ENCODE measurements at places on chromosomes 3 and 15.

GRCh38 chr15:26438316-26438715 is 334.6 kb downstream of the GABRB3 start:
- DNase-seq, result no peak

- no peak for DNase-seq
Observed at GRCh38 chr15:90945091-90945490, 9.6 kb upstream of the RCCD1 start.

DNA sequence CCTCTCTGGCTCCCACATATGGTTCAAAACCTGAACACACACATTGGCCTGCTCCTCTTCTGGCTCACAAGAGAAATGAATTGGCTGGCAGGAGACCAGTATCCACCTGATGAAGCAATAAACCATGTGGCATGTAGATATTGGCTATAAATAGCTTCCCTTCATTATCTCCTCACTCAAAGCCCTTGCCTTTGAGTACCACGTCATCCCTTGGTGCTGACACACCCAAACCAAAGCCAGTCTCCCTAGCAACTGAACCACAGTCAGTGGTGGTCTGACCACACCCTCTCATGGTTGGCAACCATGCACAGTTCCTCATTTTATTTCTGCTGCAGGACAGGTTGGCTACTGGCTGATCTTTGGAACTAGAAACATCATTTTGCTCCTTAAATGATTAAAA is 98.8 kb downstream of the ZNF621 start:
- peak; percentile 43 for DNase-seq

DNA sequence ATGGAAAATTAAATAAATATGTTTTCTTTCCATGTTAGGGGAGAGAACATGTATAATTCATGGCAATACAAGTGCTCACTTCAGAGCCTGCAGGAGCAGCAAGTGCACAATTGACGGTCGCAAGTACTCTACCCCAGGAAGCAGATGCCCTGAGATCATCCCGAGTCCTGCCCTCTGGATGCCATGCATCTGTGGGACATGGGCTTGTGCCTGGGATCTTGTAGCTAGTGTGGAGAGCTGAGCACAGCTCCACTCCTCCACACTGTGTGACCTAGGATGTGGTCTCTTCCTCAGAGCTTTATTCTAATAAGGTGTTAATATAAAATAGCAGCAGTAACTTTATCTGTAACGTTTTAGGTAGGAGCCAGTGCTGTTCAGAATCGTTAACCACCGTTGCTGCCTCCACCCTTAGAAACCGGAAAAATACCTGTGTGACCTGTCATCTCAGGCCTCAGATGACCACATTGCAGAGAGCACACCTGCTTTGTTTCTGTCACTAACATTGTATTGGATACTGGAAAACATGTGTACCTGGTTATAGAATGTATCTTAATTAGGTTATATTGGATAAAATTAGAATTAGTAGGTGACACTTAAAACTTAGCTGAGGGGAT is 105.0 kb upstream of the GOLGA6L6 start:
- DNase-seq, result no peak

- no peak for DNase-seq
Observed at GRCh38 chr3:8542190-8543135, 40.8 kb downstream of the LMCD1 start.

- no peak for DNase-seq
Observed at GRCh38 chr15:100757661-100758060, 122.0 kb upstream of the ALDH1A3 start.

GRCh38 chr15:45448066-45448915 is 69.9 kb upstream of the GATM start:
- DNase-seq, result no peak

DNA sequence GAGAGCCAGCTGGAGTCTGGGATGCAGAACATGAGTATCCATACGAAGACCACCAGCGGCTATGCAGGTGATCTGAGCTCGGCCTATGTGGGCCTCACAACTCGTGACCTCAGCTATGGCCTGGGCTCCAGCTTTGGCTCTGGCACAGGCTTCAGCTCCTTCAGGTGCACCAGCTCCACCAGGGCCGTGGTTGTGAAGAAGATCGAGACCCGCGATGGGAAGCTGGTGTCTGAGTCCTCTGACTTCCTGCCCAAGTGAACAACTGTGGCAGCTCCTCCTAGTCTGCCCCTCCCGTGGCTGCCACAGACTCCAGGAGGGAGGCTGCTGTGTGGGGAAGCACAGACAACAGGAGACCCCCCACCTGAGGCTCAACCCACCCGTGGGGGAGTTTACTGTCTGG is 3.6 kb upstream of the KPNA4 start:
- no peak for DNase-seq

- DNase-seq, result no peak
Observed at GRCh38 chr3:55572816-55573215, 85.7 kb upstream of the WNT5A start.

DNA sequence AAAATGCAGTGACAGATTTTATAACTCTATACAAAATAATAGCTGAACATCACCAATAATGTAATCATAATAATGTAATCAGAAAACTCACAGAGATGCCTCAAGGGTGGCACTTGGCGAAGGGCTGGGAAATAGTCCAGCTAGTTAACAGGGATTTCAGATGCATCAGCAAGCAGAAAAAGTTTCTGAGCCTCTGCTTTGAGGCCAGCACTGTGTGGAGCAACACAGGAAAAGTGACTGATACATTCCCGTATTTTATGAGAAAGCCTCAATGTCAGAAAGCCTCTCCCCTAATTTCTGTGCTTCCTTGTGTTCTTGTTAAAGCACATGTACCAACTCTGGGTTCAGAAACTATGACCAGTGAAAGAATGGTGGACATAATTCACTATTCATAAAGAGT is 304.8 kb downstream of the VPS13C start:
- no peak for DNase-seq

Measured in activated CD4-positive, alpha-beta T cell treated with anti-CD3 and anti-CD28 coated beads, Interleukin-2, Interleukin-6, amounts not matched to agents 100 ng/mL and 50 ng/mL, durations not matched to agents 16 hours and 8 hours (primary cell).